ENCODE measurements at places on chromosomes 16 and 17. TPM values are rescaled to one million over a fixed set of nuclear protein-coding genes. Genes with fewer than 3 reads are reported as not detected.

The ASPHD1 gene
- total RNA-seq, result 10.0 TPM

The NLRC3 gene
- 0.76 TPM for total RNA-seq

The GUCY2D gene
- not detected for total RNA-seq

The NATD1 gene
- total RNA-seq, result 8.7 TPM

The SPN gene
- total RNA-seq, result 0.15 TPM

Measured in motor neuron (in vitro differentiated cells).